ENCODE measurements at places on chromosomes 3 and 15.

GRCh38 chr3:131804565-131805133 is 230.2 kb downstream of the CPNE4 start:
- no peak for DNase-seq

DNA sequence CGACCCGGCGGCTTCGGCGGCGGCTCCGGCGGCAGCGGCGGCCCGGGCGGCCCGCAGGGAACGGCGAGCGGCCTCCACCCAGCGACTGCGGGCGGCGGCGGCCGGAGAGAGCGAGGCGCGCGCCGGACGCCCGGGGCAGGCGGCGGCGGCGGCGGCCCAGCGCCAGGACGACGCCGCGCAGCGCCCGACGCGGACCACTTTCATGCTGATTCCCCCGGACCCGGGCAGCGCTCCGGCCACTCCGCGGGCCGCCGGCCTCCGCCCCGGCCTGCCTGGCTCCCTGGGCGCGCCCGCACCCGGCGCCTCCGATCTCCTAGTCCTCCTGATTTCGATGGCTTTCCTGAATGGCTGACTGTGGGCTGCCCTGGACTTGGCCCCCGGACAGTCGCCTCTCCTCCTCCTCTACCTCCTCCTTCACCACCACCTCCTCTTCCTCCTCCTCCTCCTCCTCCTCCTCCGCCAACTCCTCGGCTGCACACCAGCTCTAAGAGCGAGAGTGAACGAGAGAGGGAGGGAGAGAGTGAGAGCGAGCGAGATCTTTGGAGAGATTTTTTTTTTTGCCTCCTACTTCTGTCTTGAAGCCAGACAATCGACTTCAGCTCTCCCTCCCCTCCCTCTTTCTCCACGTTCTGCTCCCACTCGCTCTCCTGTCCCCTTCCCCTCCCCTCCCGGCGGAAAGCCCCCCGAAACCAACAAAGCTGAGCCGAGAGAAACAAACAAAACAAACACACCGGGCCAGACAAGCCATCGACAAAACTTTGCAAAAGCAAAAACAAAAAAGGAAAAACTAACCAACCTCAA is 844 bp downstream of the NR2F2 start:
- no peak for DNase-seq

GRCh38 chr3:54856271-54856670 is 71.6 kb downstream of the LRTM1 start:
- DNase-seq = no peak

DNA sequence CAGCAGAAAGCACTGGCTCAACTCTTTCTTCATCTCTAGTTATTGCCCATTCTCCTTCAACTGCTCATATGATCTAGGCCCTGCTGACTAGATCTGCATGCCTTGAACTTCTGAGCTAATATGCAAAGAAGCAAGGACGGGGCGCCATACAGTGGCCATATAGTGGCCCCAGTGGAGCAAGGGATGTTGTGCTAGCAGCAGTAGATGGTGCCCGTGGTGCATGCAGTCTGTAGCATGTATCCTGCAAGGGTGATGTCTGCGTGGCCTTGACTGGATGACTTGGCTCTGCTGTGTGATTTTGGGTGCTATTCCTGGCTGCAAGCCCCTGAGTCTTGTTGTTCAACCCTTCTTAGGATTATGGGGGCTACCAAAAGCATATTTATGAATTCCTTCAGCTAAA is 12.2 kb upstream of the NMD3 start:
- DNase-seq = no peak

DNA sequence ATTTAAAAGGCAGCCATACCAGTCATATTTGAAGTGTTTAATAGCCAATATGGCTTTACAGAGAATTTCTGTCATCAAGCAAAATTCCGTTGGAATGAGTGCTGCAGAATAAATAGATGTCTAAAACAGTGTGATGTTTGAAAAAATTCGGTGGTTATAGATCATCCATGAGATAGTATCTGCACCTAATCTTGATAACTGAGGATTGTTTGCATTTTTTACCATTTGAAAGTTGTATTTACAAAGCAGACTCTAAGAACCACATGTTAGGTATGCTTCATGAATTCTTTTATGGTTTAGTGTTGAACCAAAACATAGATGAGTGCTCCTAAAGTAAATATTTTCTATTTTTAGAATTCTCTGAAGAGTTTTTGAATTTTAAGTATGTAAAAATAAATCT is 476.1 kb downstream of the NAALADL2 start:
- no peak for DNase-seq

DNA sequence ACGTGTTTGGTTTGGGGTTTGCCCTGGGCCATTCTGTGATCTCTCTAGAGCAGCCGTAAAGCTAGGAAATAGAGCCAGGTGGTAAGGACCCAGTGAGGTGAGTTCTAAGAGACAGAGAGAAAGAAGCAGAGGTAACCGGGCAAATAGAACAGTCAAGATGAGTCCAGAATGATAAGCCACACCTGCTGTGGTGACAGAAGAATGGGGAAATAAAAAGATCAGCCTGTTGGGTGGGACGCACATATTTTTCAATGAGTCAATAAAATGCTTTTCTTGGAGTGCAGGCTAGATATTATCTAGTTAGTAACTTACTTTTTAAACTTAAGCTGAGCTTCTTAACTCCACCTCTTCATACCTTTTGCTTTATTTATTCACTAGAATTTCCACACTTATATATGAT is 135.0 kb downstream of the NFKBIZ start:
- no peak for DNase-seq

GRCh38 chr3:187167777-187168176 is 28.5 kb upstream of the RPL39L start:
- DNase-seq = no peak

- no peak for DNase-seq
These were observed 248.8 kb upstream of the LYSMD4 start for GRCh38 chr15:99981839-99982658.

GRCh38 chr15:74664028-74664616 is 31.7 kb downstream of the EDC3 start:
- DNase-seq = no peak

GRCh38 chr3:129824926-129825541 is 68.5 kb downstream of the TMCC1 start:
- peak; percentile 16 for DNase-seq

DNA sequence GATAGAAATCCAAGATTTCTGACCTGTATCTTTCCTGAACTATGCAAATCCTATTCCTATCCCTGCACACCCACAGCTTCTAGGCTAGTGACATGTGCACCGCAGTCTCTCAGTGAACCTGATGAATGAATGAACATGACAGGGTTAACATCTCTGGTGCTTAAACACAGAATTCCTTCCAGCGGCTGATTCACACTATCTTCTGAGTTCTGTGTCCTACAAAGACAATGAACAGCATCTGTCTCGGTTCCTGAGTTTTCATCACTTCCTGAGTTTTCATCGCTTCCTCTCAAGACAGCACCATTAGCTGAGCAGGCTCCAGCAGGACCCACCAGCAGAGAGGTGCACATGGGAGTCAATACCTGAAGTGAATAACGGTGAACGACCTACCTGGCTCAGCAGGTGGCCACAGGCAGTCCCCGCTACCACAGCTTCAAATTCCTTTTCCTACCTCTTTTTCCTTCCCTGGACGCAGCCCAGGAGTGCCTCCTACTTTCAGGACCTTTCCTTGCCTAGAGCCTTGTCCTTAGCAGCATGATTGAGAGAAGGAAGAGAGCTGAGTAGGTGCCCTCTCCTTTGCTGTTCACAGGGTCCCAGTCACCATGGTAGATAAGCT is 113.5 kb downstream of the IGF2BP2 start:
- no peak for DNase-seq

GRCh38 chr3:122754929-122755328 is 38.7 kb downstream of the HSPBAP1 start:
- DNase-seq = no peak

DNA sequence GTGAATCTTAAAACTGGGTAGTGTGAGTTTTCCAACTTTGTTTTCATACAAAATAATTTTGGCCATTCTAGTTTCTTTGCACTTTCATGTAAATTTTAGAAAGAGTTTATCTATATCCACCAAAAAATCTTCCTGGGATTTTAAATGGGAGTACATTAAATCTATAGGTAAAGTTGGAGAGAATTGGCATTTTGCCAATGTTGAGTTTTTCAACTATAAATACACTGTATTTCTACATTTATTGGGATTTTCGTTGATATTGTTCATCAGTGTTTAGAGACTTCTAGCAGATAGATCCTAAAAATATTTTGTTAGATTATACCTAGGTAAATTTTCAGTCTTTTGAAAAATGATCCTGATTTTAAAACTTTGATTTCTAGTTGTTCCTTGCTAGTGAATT is 83.1 kb upstream of the CCDC54 start:
- no peak for DNase-seq

- peak; percentile 16 for DNase-seq
These were observed 31.5 kb upstream of the AP4E1 start for GRCh38 chr15:50876989-50877360.

DNA sequence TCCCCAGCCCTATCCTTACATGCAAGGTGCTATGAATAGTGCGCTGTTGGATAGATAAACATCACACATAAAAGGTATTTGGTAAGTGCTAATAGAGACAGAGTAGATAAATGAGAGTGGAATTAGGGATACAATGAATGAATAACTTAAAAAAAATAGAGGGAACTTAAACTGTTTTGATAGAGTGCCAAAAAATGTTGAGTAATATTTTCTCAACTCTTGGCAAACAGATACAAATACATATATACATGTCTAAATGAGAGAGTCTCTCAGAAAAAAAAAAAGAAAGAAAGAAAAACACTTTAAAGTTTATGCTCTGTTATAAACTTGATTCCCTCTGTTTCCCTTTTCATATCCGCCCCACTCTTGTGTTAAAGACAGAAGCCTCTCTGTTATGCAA is 667.4 kb downstream of the ROBO2 start:
- DNase-seq = no peak

DNA sequence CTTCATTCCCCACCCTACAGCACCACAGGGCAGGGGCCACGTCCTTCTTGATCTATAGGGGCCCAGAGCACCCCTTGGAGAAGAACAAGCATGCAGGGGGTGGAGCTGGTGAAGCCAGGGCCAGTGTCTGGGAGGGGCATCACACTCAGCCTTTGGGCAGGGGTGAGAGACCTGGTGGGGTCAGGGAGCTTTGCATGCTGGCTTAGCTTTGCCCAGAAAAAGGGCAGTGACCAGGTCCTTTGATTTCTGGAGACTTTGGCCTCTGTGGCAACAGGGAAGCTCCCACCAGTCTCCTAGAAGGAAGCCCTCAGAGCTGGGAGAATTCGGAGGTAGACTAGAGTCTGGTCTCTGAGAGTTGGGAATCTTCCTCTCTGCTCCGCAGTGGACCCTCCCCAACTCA is 990 bp downstream of the ITIH4 start:
- no peak for DNase-seq

DNA sequence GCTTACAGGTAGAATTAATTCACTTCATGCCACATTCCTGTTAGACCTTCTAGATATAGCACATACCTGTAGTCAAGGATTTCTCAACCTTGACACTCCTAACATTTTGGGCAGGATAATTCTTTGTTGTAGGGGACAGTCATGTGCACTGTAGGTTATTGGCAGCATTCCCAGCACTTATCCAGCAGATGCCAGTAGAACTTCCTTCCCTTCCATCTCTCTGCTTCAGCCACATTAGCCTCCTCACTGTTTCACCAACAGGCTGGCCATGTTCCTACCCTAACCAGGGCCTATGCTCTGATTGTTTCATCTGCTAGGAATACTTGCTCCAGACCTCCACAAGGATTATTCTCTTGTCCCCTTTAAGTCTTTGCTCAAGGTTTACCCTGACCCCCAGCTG is 68.0 kb upstream of the STAC start:
- DNase-seq = no peak

GRCh38 chr15:100601163-100601562 is 821 bp downstream of the LINS1 start:
- DNase-seq = no peak

- DNase-seq = no peak
These were observed 36.6 kb downstream of the ATP2B2 start for GRCh38 chr3:10468613-10469354.

- no peak for DNase-seq
These were observed 334.4 kb upstream of the THRB start for GRCh38 chr3:24829011-24829581.
